IMR-90 (cell line): ENCODE measurements at places on chromosomes 13 and 19. TPM values are rescaled to one million over a fixed set of nuclear protein-coding genes. Genes with fewer than 3 reads are reported as not detected.

GRCh38 chr19:46497773-46498172 is 2.1 kb upstream of the PNMA8B start:
- H3K4me3 ChIP-seq: no peak overlapping the region
- H3K36me3 ChIP-seq: no peaks in the 10 kb centered on the region
- peak; percentile 14 for DNase-seq
- H3K27ac ChIP-seq: no peak overlapping the region
- no peaks in the 10 kb centered on the region for H3K4me1 ChIP-seq

ATP8B3 gene
- 1.4 and 1.6 TPM in 2 replicates for total RNA-seq

PGPEP1 gene
- total RNA-seq: 11.1 and 14.3 TPM in 2 replicates

MYBPC2 gene
- not detected in 2 replicates for total RNA-seq

GRCh38 chr13:84080748-84081530 is 198.7 kb upstream of the SLITRK1 start:
- no peak overlapping the region for H3K4me3 ChIP-seq
- H3K4me1 ChIP-seq: no peaks in the 10 kb centered on the region
- no peak overlapping the region for H3K27ac ChIP-seq
- DNase-seq: no peak

CEBPA gene
- total RNA-seq: under 0.01 TPM in 1 of 2 replicates, not detected in the other

- H3K4me1 ChIP-seq: peaks cover 3% of the 10 kb centered on the region; the same call in 1 of the 2 replicates
- peak; percentile 98 for DNase-seq
- no peak overlapping the region for H3K27ac ChIP-seq
- H3K4me3 ChIP-seq: no peak overlapping the region
- H3K36me3 ChIP-seq: no peaks in the 10 kb centered on the region
- no peaks in the 10 kb centered on the region for H3K27me3 ChIP-seq
These were observed 49.3 kb downstream of the IFT88 start for GRCh38 chr13:20616059-20616797.

DNA sequence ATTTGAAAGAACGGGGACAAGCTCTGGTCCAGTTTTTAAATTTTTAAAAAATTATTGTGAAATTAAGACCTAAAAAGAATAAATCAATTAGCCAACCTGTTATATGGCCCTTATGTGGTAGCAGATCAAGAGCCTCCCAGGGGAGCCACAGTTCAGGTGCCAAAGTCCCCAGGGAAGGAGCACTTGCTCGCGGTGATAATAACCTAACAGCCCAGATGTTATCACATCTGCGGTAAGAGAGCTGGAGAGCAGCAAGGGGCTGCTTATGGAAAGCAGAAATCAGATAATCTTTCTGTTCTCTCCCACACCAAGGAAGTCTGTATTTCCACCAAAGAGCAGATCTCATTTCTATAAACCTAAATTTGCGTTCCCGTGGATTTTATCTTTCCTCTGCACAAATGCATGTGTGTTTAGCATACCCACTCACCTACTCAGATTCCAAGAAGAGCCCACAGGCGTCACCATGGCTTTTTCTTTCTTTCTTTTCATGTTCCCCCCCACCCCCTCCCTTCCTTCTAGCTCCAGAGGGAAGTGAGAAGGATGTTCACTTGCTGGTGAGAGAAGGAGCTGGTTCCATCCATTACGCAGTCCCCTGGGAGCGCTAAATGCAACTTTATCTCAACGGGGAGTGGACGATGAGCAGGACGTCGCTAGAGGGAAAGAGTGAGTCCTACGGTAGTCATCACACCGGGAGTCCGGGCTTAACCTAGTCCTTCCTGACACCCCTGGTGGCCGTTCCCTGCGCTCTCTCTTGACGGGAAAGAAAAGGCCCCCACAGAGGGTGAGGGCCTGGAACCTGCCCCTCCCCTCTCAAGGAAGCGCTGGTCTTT is 1.6 kb upstream of the POU4F1 start:
- no peak overlapping the region for H3K4me3 ChIP-seq
- peaks cover 94% of the 10 kb centered on the region for H3K27me3 ChIP-seq
- peak; percentile 8 for DNase-seq
- H3K27ac ChIP-seq: no peak overlapping the region

OR7D2 gene
- not detected in 2 replicates for total RNA-seq

DNA sequence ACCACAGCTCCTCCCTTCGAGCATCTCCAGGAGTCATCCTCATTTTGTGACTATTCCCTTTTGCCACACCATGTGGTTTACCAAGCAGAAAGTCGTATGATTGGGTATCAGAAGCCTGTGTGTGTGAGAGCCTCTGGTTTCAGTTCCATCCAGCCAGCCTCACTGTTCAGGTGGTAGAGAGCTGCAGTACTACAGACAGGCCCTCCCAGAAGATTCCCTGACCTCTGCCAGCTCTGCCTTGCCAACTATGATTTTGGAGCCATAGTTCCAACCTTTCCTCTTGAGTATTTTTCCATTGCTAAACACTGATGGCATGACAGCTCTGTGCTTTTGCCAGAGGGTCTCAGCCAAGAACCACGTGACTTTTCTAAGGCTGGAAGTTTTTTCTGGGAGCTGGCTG is 82.5 kb downstream of the DHRS12 start:
- H3K27ac ChIP-seq: no peak overlapping the region
- no peak for DNase-seq
- H3K36me3 ChIP-seq: 0 out of 2 replicates have a peak, but pooled peaks cover 1% of the 10 kb centered on the region
- H3K27me3 ChIP-seq: no peaks in the 10 kb centered on the region
- H3K4me1 ChIP-seq: peaks cover 3% of the 10 kb centered on the region

MBD3L2 gene
- total RNA-seq: not detected in 2 replicates

PRTN3 gene
- not detected in 2 replicates for total RNA-seq

DNA sequence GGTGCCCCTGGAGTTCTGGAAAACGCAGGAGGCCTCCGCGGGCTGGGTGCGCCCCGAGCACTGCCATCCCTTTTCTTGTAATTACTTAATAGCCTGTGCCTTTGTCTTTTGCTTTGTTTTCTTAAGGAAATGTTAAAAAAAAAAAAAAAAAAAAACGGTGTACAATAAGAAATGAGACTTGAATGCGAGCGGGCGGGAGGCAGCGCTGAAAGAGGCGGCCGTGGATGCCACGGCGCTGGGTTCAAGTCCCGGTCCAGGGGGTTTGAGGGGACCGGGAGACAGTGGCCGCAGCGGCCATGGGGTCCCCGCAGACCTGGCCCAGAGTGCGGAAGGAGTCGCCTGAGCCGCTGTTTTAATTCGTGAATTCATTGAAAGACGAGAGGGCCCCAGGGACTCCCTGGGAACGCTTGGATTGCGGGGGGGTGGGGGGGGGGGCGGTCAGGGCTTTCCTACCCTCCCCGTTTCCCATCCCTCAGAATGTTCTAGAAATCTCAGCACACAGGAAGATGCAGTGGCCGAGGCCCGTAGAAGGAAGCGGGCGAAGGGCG is 349.2 kb upstream of the ARGLU1 start:
- H3K27me3 ChIP-seq: no peaks in the 10 kb centered on the region; the same call in none of the 2 replicates
- H3K27ac ChIP-seq: no peak overlapping the region
- DNase-seq: no peak
- H3K4me3 ChIP-seq: peak overlapping the region; percentile 70
- no peaks in the 10 kb centered on the region for H3K36me3 ChIP-seq
- no peaks in the 10 kb centered on the region for H3K4me1 ChIP-seq

DNA sequence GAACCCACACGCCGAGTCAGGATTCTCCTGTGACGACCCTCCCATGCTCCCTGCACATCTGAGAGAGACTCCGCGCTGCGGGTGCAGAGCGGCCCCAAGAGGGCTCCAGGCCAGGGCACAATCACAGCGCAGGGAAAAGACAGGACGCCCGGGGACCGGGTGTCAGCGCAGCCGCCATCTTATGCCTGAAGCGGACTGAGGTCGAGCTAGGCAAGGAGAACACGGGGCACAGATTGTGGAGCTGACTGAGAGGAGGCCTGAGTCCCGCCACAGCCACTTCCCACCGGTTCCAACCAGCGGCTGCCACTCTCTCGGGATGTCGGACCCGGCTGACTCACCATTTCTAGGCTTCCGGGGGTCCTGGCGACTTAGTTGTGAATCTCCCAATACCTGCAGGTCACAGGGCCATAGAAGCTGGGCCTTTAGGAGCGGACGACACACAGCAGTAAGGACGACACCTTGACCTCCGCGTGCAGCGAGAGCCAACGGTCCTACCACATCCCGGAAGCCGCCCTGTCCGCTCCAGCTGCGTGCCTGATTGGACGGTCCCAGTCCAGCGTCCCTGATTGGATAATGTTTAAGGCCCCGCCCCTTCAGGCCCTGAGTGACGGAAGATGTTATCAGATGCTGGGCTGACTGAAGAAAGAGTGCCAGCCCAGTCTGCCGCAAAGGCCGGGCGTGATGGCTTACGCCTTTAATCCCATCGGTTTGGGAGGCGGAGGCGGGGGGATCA is at the start of gene ZNF728:
TSS of gene ZNF728 (minus strand) at position 487 of the 733 bp plus-strand sequence. CDS start at position 341, 146 bp downstream.
- no peak within 1 kb of the TSS for H3K4me3 ChIP-seq
- H3K27me3 ChIP-seq: no peaks in the 10 kb centered on the region
- DNase-seq: no peak
- no peaks in the 10 kb centered on the region for H3K36me3 ChIP-seq
- no peaks in the 10 kb centered on the region for H3K4me1 ChIP-seq

DNA sequence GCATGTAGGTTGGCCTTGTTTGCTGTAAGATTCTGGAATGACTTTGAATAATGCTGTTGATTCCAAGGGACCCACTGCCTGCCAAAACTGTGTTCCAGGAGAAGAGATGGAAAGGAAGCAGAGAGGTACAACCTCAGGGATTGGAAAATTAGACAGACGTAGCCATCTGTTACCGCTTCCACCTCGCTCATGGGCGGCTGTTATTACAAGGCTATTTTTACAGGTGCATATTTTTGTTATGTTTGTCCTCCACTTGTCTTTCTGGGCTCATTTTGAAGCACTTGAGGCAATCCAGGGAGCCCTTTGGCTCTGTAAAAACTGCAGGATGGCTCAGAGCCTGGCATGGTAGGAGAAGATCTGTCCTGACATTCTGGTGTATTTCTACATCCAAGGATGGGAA is 276.4 kb upstream of the TMTC4 start:
- H3K36me3 ChIP-seq: no peaks in the 10 kb centered on the region
- no peak overlapping the region for H3K27ac ChIP-seq
- H3K27me3 ChIP-seq: no peaks in the 10 kb centered on the region
- H3K4me3 ChIP-seq: no peak overlapping the region
- no peak for DNase-seq

DNA sequence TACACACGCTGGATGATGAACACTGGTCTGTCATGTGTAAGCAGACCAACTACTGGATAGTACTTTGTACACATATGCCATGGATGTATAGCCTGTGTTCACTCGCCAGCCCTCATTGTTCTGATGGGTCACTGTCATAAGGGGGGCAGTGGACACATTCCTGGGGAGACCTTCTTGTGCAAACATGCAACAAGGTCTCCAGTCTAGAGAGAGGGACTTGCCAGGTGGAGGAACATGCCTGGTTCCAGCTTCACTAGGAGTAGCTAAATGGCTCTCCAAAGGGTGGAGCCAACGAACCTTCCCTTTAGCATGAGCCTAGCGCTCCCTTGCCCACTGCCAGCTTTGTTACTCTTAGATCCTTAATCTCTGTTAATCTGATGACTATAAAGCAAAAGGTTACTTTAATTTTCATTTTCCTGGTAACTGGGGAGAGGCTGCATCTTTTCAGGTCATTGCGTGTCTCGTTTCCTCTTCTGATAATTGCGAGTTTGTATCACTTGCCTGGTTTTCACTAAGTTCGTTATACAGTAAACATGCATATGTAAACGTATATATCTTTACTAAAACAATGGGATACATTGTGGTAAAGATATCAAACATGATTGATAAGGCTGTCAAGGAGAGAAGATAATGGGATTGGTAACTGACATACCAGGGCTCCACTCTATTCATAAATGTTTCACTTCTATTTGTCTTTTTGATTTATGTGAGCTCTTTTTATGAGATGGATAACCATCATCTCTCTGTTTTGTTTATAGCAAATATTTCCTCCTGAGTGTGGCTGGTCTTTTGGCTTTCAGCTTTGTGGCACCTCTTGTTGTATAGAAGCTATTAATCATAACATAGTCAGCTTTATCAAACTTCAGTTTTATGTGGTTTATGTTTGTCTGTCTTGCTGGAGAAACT is 235.2 kb upstream of the SGCG start:
- no peak overlapping the region for H3K27ac ChIP-seq
- H3K4me3 ChIP-seq: no peak overlapping the region
- H3K27me3 ChIP-seq: no peaks in the 10 kb centered on the region
- no peaks in the 10 kb centered on the region for H3K4me1 ChIP-seq
- no peaks in the 10 kb centered on the region for H3K36me3 ChIP-seq
- no peak for DNase-seq

- H3K27ac ChIP-seq: no peak overlapping the region
- no peak overlapping the region for H3K4me3 ChIP-seq
- no peaks in the 10 kb centered on the region for H3K36me3 ChIP-seq
- H3K27me3 ChIP-seq: no peaks in the 10 kb centered on the region
These were observed 82.8 kb upstream of the ZNF254 start for GRCh38 chr19:24004166-24004565.

GARIN5A gene
- 0.28 TPM in 1 of 2 replicates, not detected in the other for total RNA-seq
